ENCODE measurements at places on chromosomes 16 and 17. TPM values are rescaled to one million over a fixed set of nuclear protein-coding genes. Genes with fewer than 3 reads are reported as not detected.
A peak's percentile ranks its signal among the peaks of the same experiment; 100 is the strongest.

The KRTAP2-2 gene
- total RNA-seq = 8.4 TPM

DNA sequence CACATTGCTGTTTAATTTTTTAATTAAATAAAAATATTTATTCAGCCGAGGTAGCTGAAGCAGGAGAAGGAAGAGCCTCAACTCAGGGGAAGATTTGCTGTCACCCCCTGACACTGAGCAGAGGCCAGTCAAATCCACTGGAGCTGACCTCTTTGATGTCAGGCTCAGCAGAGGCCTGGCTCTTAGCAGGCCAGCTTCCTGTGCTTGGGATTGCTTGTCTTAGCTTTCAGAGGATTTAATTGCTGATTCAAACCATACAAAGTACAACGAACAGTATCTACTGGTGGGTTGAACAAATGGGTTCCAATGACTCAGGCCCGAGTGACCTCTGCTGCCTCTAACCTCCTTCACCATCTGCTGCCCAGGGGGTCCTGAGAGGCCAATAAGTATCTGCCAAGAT, 417.0 kb upstream of the HSBP1 start:
- DNase-seq = peak; percentile 78

GRCh38 chr17:75783069-75783783, 1.4 kb upstream of the UNK start:
- DNase-seq = peak; percentile 84

The KRTAP3-2 gene
- total RNA-seq = 31.1 TPM

- peak; percentile 56 for DNase-seq
These were observed 631 bp downstream of the TRAF7 start for GRCh38 chr16:2155977-2156848.

DNA sequence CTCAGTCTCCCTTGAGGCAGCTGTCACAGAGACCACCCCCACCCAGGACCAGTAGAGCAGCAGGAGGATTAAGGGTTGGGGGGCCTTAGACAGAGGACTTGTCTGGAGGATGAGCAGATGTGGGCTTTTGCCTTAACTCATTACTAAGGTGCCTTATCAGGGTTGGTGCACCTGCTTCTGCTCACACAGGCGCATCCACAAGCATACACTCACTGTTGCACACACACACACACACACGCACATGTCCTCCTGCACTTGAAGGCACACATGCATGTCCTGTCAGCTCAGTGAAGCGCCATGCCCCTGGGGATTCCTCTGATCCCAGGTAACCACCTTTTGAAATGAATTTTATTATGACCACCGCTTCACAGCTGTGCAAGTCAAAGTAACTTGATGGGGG, 1.2 kb downstream of the GFAP start:
- no peak for DNase-seq

The RPTOR gene
- total RNA-seq = 19.7 TPM

- DNase-seq = no peak
These were observed 52.8 kb downstream of the SDK2 start for GRCh38 chr17:73591296-73592078.

DNA sequence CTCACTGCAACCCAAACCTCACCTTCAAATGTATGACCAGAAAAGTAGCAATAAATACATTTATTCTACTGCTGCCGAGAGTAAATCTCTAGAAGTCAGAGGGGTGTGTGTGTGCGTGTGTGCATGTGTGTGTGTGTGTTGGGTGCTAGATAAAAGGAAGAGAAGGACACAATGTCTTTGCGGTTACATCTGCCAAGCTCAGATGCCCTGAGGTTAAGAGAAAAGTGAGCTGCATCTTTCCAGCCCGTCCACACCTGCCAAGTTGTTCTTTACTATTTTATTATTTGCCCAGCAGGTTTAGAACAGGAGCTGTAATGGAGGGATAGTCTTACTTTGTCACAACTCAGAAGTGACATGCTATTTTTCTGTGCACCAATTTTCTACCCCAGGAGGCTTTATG, 54.5 kb upstream of the ANKFN1 start:
- DNase-seq = no peak

GRCh38 chr16:27404163-27404823, 2.3 kb downstream of the IL21R start:
- DNase-seq = no peak

DNA sequence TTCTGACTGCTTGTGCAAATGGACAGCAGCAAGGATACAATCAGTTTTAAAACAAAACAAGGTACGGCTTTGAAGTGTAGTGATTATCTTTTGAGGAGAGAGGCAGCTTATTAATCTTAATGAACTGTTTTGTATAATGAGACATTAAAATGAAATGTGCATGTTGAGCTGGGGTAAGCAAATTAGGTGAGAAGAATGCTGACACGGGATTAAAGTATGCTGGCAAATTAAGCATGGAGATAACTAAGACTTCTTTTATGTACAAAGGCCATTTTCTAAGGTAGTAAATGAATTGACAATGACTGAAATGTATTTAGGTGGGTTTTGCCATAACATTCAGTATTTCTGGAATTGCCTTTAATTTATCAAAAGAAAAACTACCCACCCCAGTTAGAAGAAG, 18.7 kb downstream of the DNAJC7 start:
- no peak for DNase-seq

GRCh38 chr17:16495561-16495960, 3.6 kb upstream of the LRRC75A start:
- DNase-seq = no peak

GRCh38 chr16:49634235-49635008, 221.5 kb downstream of the ZNF423 start:
- DNase-seq = no peak

GRCh38 chr17:76527430-76528111, 9.9 kb downstream of the CYGB start:
- peak; percentile 71 for DNase-seq

The P2RX1 gene
- 44.5 TPM for total RNA-seq

The ZCCHC14 gene
- 13.7 TPM for total RNA-seq

DNA sequence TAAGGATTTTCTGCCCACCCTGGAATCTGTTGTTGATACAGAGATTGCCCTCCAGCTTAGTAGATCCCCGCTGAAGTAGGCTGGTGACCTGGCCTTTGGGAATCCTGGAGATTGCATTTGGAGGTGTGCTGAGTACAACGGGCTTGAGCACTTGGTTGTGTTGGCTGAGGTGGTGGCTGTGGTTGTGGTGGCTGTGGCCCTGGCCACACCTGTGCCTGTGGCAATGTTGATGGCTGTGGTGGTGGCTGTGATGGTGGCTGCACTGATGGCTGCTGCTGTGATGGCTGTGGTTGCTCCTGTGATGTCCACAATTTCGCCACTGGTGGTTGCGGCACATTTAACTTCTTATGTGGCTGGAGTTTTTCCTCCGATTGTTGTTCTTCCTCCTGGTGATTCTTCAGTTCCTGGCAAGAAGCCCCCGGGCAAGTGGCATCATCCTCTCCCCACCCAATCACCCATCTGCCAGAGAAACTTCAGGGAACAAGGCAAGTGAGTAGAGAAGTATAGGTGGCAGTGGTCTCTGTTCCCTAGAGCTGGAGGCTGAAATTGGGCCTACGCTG, 4.2 kb downstream of the CCDC200 start:
- DNase-seq = no peak

GRCh38 chr17:74833501-74834377, 25.9 kb downstream of the GRIN2C start:
- DNase-seq = no peak

DNA sequence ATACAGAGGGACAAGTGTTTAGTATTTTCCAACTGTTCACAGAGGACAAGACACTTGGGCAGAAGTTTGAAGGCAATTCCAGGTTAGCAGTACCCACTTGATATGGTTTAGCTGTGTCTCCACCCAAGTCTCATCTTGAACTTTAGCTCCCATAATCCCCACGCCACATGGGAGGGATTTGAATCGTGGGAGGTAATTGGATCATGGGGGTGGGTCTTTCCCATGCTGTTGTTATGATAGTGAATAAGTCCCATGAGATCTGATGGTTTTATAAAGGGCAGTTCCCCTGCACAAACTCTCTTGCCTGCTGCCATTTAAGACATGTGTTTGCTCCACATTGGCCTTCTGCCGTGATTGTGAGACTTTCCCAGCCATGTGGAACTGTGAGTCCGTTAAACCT, 668.9 kb downstream of the MAF start:
- no peak for DNase-seq

DNA sequence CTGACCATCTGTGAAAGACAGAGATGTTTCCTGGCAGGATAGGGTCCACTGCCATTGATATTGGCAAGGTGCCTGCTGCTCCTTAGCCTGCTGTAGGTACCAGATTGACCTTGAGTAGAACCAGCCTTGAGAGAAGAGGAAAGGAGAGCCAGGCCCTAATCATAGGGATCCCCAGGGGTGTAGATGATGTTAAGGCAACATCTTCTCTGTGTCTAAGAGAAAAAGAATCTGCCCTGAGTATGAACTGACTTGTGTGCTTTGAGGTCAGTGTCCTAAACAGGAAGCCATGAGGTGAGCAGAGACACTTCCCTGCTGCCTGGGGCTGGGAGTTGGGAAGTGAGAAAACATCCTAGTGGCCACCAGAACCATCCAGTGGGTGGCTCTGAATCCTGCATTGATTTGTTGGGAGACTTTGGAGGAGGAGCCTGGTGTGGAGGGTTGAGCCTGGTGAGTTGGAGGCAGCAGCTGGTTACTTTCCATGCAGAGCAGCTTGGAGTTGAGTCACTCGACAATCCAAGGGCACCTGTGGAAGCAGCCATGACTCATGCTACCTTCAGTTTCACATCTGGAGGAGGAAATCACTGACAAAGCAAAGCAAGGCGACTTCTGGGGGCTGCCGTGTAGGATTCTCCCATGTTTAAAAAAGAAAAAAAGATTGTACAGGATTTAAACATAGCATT, 47.8 kb downstream of the BMERB1 start:
- DNase-seq = peak; percentile 14

DNA sequence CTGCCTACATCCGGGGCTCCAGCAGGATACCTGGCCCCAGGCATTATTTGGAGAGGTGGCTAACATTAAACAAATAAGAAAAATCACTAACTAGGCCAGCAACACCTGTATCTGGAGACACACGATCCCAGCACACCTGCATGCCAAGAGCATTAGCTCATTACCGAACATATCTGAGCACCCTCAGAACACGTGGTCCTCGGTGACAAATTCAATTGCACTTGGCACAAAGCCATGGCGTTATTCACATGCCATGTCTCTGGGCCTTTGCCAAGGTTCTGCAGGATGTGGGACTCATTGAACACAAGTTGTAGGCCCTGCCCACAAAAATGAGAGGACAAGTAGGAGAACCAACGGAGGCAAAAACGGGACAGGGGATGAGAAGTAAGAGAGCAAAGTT, 552.3 kb downstream of the TOX3 start:
- DNase-seq = peak; percentile 80

The FMNL1 gene
- 3.1 TPM for total RNA-seq

The PLLP gene
- total RNA-seq = 0.24 TPM

DNA sequence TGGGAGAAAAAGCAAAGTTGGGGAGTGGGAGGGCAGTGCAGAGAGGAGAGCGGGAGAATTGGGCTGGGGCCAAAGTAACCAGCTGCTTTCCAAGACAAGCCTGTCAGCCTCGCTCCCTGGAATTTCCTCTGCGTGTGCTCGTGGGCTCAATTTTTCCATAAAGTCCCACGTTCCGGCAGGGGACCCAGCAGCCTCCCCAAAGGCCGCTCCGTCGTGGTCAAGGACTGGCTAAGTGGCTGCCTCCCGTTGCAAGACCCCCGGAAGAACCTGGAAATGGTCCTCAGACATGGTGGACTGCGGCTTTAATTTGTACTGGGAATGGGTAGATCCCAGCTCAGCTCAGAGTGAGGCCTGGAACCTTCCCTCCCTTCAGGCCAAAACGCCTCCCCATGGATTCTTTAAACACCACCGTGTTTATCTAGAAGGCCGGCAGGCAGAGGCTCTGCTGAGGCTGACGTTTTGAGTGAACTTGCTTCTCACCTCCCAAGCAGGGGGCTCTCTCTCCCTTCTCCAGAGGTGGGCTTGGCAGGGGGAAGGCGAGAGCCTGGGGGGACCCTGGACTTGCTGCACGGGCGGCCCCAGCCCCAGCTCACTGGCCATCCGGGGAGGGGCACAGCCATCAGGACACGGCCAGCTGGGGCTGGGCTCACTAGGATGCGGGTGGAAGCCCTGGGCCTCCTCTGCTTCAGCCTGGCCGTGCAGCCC, 190.0 kb downstream of the C16orf95 start:
- peak; percentile 71 for DNase-seq

DNA sequence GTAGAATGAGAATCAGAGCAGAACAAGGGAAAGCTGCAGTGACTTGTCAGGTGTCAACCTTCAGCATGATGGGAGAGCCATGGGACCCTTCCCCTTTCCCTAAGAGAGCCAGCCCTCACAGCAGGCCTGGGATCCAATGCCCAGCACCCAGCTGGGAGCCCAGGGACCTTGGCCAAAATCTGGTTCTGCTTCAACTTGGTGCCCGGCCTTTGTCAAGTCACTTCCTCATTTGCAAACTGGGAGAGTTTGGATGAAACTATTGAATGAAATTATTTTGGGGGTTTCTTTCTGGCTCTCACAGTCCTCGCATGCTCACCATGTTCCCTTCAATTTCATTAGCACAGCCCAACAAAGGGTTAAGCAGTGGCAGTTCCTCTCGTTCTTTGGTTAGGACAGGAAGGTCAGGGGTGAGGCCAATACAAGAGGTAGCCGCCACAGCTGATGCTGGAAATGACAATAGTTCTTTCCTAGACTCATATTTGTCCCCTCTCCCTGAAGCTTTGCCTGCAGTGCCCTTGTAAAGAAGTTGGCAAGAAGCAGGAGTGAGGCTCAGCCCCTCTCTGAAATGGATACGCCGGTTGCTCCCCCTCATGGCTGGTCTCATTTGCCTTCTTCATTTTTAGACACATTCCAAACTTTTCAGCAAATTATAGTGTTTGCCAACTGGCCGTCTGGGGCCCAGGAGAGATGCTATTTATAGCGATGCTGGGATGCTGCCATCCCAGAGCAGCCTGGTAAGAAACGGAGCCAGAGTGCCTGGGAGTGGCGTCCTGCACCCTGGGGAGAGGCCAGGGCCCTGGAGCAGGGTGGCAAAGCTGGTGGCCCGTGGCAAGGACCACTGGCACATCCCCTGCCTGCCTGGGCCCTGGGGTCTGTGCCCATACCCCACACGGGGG, 34.5 kb upstream of the MEOX1 start:
- DNase-seq = peak; percentile 62

The ANKRD40CL gene
- 2.9 TPM for total RNA-seq

DNA sequence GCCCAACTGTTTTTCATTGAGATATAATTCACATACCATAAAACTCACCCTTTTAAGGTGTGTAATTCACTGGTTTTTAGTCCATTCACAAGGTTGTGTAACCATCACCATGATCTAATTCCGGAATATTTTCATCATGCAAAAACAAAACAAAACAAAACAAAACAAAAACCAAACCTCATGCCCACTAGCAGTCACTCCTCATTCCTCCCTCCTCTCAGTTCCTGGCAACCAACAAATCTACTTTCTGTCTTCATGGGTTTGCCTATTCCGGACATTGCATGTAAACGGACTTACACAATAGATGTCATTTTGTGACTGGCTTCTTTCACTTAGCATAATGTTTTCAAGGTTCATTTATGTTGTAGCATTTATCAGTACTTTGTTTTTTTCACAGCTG, 4.5 kb upstream of the NOD2 start:
- no peak for DNase-seq

The CBFA2T3 gene
- total RNA-seq = 1.4 TPM

The ACSM3 gene
- 8.9 TPM for total RNA-seq
